NCI-H510A treated with DMSO at 0.1 percent for 48 hours (cell line): ENCODE measurements at places on chromosomes 2 and 18.
A peak's percentile ranks its signal among the peaks of the same experiment; 100 is the strongest.

- no peak for DNase-seq
Measured at GRCh38 chr2:182767578-182767977, 51.5 kb downstream of the DNAJC10 start.

GRCh38 chr2:27977731-27978312 lies 87.3 kb downstream of the BABAM2 start:
- DNase-seq = no peak

GRCh38 chr2:71674158-71674851 lies 220.9 kb downstream of the DYSF start:
- no peak for DNase-seq

GRCh38 chr18:70289351-70290312 lies 787 bp downstream of the SOCS6 start:
- DNase-seq = peak; percentile 56

- DNase-seq = peak; percentile 32
Measured at GRCh38 chr2:37287966-37288365, 36.7 kb downstream of the PRKD3 start.

GRCh38 chr2:115569547-115569946 lies 1127.1 kb downstream of the DPP10 start:
- DNase-seq = no peak

DNA sequence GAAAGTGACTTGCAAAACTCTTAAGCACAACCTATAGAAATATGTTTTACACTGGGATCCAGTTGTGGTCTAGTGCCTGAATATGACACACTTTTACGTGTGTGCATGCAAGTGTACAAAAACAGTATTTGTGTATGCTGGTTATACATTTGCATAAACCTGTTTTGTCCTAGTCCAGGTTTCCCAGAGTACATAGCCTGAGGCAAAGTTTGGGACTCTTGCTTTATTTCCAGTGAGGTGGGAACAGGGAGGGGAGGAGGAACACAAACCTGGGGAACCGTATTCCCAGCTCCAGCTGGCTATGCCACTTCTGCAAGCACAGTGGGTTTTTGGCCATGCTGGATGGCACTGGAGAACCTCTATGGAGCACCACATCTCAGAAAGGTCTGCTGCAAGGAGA lies 481.1 kb upstream of the HS6ST1 start:
- no peak for DNase-seq

DNA sequence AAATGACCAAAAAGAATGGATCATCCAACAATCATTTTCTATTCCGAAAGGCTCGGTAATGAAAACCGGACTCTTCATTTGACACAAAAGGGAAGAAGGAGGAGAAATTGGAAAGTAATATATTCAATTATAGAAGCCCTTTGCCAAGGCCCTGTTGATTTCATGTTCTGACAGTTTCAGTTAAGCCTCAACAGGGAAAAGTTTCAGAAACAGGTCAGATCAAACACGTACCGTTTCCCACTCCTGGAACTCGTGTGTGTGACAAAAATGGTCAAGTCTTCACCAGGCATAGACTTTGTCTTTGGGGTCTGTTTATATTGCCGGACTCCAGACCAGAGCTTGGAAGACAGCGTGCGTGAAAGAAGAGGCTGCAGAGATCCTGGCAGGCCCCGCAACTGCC lies 101.3 kb upstream of the BCL2L11 start:
- DNase-seq = no peak

GRCh38 chr2:203681978-203682377 lies 24.5 kb upstream of the CD28 start:
- DNase-seq = no peak

DNA sequence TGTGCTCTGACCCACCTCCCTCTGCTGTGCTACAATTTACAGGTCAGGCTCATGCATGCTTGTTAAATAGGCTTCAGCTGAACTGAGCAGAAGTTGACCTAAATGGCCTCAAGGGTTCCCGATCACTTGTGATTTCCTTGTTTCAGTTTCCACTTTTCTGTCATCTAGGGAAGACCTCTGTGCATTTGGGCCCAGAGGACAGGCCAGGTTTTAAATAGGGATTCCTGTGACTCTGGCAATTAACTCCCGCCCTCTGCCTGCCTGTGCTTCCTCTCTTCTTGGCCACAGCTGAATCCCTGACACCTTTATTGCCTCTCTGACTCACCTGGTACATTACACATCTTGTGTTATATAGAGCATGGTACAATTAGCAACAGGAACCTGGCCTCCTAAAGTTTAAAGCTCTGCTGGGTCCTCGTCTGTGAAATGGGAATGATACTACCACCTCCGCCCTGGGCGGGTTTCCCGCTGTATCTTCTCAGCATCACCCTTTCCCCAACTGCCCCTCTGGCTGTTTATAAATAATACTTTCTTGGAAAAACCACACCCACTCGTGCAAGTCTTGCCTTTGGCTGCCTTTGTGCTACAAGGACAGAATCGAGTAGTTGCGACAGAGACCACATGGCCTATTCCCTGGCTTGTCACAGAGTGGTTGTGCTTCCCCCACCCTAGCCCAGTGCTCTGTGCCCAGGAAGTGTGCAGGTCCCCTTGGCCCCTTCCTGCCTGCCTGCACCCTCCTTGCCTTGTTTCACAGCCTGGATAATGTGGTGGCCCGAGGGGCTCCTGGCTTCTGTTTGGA lies 7.9 kb downstream of the CABLES1 start:
- no peak for DNase-seq

GRCh38 chr2:150047620-150048222 lies 439.7 kb downstream of the RND3 start:
- DNase-seq = no peak

GRCh38 chr2:10947005-10947440 lies 35.3 kb downstream of the KCNF1 start:
- no peak for DNase-seq

- DNase-seq = no peak
Measured at GRCh38 chr2:66582104-66582986, 147.4 kb downstream of the MEIS1 start.

- DNase-seq = no peak
Measured at GRCh38 chr2:64574871-64575270, 50.7 kb downstream of the AFTPH start.

DNA sequence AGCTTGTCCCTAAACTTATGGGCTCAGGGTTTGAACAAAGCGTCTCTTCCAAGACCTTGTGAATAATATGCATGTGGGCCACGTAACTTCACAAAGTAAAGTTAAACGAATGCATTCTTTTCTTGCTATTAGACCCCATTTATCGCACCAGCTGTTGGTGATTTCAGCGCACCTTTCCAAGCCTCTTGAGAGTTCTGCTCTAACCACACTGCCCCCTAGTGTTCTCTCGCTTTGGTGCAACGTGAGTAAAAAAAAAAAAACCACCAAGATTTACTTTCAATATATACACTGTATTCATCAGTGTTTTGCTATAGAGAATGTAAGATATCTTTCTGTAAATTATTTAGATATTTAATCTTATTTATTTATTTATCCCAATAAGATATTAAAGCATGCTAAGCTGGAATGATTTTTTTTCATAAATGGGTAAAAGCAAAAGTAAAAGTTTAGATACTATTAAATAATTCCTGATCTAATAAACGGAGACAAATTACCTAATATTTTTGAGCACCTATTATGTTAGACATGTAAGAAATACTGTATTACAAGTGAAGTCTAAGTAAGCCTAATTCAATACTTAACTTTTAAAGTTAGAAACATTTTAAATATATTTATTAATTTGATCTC lies 459.5 kb downstream of the DLGAP1 start:
- DNase-seq = peak; percentile 88

DNA sequence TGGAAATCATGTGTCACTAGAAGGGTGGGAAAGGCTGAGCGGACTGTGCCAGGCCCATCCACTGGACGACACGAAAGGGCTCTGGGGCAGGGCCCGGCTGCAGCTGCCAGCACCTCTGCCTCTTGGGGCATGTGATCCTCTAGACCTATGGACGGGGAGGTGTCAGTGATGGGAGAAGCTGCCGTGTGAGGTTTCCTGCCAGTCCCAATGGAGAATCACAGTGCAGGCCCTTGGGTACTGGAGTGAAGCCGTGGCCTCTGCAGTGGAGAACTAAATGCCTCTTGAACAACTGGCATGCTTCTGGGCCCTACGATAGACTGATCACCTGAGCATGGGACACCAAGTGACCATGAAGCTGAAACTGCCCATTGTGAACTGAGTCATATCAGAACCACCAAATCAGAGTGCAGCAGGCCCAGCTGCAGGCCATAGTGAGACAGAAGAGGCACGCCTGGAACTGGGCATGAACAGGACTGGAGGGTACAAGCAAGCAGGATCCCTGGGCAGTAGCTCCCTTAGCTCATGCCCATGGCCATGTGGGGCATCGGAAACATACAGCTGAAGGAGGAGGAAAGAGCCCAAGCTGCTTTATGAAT lies 18.8 kb upstream of the RHOB start:
- DNase-seq = no peak

DNA sequence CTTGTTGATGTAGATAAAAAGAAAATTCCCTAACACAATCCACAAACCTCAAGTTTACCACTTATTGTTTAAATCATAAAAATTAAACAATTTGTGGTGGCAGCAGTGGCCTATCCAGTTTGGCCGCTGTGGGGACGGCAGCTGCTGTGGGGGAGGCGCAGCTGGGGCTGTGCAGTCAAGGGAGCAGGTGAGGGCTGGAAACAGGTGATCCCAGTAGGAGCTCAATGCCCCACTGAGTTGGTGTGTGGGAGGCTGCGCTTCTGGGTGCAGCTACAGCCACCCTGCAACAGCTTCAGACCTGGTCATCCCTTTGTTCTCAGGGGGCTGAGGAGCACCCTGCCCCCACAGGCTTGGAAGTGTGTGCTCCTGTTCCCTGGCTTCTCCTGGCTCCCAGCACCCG lies 266.0 kb upstream of the FSIP2 start:
- no peak for DNase-seq

DNA sequence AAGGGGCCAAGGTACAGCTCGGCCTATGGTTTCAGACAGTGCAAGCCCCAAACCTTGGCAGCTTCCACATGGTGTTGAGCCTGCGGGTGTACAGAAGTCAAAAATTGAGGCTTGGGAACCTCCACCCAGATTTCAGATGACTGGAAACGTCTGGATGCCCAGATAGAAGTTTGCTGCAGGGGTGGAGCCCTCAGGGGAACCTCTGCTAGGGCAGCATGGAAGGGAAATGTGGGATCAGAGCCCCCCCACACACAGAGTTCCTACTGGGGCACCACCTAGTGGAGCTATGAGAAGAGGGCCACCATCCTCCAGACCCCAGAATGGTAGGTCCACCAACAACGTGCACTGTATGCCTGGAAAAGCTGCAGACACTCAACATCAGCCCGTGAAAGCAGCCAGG lies 15.0 kb upstream of the DNAH7 start:
- no peak for DNase-seq

GRCh38 chr2:21500401-21500945 lies 376.7 kb downstream of the TDRD15 start:
- DNase-seq = no peak

- no peak for DNase-seq
Measured at GRCh38 chr2:150127346-150127990, 360.0 kb downstream of the RND3 start.

GRCh38 chr18:34911661-34912384 lies 129.4 kb upstream of the MAPRE2 start:
- DNase-seq = no peak

GRCh38 chr2:232761301-232761907 lies 15.0 kb downstream of the KCNJ13 start:
- peak; percentile 78 for DNase-seq

DNA sequence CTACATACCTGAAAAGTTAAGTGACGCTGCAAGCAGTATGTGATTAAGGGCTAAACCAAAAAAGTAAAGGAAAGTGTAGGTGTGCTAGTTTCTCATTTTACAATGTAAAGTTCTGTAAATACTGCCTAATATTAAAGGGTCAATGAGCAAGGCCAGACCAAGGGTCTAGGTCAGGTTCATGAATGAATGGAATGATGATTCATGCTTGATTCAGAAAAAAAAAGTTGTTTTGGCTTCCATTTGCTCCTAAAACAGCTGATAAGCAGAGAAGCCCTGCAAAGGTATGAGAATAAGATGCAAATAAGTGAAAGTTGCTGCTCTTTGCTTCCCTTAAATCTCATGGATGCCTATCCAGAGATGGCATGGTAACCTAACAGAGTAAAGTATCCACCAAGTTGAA lies 61.3 kb downstream of the PTRHD1 start:
- no peak for DNase-seq

- no peak for DNase-seq
Measured at GRCh38 chr18:54197747-54198411, 26.6 kb downstream of the MBD2 start.

DNA sequence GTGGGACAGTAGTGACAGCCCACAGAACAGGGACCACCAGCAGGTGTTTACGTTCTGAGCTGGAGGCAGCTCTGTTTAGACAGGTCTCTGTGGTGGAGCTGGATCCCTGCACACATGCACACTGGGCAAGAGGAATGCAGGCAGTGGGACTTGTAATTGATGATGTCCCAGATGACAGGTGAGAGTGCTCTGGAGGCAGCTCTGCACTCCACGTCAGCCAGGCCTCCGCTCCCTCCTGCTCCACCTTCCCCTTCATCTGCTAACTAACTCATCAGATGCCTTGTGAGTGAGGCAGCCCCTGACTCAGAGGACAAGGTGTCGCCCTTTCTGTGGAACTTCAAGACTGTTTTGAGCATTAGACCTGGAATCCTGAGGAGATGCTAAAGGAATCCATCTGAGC lies 53.2 kb downstream of the SH3YL1 start:
- DNase-seq = no peak

- DNase-seq = no peak
Measured at GRCh38 chr2:45344071-45344470, 267.0 kb downstream of the SRBD1 start.

- no peak for DNase-seq
Measured at GRCh38 chr2:240593703-240594451, 7.3 kb downstream of the CAPN10 start.

GRCh38 chr2:221895366-221896121 lies 323.4 kb upstream of the EPHA4 start:
- no peak for DNase-seq

DNA sequence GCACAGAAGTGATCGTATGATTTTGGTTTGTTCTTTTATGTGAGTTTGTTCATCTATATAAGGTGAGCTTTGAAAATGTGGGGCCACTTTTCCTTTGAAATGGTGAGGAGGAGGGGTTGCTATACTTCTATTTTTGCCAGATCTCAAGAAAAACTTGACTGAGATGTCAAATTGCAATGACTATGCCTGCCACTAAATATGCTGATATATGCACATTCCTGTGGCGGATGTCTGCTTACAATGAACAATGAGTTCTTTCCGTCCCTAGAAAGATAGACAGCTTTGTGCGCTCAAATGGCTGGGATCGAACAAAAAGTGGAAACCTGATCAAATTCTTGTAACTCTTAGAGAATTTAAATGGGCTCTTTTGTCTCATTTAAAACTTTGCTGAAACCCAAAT lies 28.7 kb downstream of the MYT1L start:
- no peak for DNase-seq

- DNase-seq = no peak
Measured at GRCh38 chr2:102000813-102001766, 9.3 kb downstream of the IL1R2 start.
